NCI-H1048 (cell line): ENCODE measurements at places on chromosomes 16 and 17.

- no peak for DNase-seq
These were observed 38.7 kb upstream of the DHX8 start for GRCh38 chr17:43445009-43445589.

DNA sequence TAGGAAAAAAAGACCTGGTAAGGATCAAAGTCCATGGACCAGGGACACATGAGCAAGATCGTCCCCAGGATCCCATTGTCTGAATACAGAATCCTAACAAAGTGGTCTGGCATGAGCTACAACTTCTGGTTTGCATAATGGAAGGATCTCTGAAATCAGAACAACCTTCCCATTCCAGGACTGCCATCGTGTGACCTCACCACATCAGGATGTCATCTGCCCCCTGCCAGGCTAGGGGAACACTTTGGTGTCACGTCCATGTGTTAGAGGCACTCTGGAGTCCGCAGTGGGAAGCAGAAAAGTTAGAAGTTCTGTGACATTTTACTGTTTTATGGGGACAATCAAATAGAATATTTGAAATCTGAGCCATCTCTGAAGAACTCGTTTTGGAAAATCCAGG lies 160.7 kb downstream of the RGS9 start:
- no peak for DNase-seq

- no peak for DNase-seq
These were observed 16.3 kb downstream of the PRPSAP1 start for GRCh38 chr17:76337413-76337777.

- no peak for DNase-seq
These were observed 39.0 kb downstream of the SOST start for GRCh38 chr17:43719578-43719977.

DNA sequence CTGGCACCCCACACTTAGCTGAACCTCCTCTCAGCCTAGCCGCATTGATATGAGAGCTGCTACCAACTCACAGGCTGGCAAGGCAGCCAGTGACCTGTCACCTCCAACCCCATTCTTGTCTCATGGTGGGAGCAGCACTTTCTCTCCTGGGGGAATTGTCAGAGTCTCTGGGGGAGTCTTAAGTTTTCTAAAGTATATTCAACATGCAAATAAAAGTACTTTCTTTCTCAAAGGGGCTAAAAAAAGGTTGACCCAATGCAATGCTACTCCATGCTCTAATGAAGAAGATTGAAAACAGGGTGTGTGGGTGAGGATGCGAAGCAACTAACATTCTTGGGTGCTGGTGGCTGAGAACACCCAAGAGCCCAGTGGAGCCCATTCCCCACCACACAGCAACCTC lies 53.1 kb upstream of the SREBF1 start:
- no peak for DNase-seq
